T-cell (primary cell): ENCODE measurements at places on chromosomes 13 and 19.

DNA sequence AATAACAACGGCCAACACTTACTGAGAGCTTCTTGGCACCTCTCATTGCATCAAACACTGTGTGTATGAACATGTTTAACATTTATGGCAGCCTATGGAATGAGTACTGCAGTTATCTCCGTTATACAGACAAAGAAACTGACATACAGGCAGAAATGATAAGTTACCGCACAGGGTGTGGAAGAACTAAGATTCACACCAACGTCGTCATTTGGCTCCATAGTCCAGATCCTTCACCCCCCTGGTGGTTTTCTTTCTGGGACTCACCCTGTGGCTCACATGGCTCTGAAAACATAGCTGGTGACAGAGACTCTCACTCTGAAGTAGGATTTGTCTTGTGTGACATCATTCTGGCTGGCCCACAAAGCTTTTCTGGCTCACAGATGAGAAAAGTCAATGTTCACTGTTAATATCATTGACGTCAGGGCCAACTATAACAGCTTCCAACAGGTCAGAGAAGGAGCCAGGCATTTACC is 230.1 kb downstream of the DLEU7 start:
- no peak for DNase-seq

- DNase-seq, result no peak
These were observed 12.1 kb upstream of the NDFIP2 start for GRCh38 chr13:79468819-79469218.

- no peak for DNase-seq
These were observed 26.8 kb upstream of the LRCH1 start for GRCh38 chr13:46526100-46526735.

DNA sequence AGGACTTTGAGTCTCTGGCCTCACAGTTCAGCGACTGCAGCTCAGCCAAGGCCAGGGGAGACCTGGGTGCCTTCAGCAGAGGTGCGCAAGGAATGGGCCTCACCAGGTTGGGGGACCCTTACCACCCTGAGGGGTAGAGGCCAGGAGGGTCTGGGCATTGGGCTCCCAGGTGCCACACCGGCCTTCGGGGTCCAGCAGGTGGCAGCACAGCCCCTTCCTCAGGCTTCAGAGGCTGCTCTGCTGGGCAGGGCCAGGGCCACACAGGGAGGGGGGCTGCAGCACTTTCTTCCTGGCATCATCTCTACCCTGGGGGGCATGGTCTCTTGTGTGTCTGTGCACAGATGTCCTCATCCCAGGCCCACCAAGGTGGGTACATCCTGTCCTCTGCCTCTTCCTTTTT is 12.9 kb downstream of the PIN1 start:
- no peak for DNase-seq

DNA sequence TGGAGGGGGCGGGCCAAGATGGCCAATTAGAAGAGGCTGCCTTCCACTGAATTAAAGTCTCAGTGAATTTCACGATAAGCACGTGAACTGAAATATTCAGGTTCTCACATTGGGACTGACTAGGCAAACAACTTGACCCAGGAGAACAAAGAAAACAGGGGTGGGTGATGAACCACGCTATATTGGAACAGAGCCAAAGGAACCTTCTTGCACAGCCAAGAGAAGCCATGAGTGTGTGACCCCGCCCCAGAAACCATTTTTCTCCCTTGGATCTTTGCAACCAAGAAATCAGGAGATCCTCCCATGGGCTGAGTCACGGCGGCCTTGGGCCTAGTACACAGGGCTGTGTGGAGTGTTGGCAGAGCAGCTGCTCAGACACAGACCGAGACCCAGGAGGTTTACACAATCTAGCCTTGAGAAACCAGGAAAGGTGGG is 36.8 kb downstream of the ERICH4 start:
- DNase-seq, result no peak

DNA sequence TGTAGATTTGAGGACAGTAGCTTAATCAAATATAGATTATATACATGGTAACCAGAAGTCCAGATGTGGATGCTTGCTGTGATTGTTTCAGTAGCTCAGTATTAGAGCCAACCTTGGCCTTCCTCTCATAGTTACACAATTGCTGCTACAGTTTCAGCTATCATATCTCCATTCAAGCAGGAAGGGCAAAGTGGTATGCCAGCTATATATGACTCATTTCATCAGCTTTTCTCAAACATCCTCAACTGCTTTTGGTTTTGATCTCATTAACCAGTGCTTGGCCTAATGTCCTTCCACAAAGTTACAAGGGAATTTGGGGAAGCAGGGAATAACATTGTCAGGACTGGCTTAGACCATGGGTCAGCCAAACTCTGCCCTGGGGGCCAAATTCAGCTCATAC is 73.0 kb upstream of the MAB21L1 start:
- DNase-seq, result no peak

GRCh38 chr13:40026174-40026585 is 370.7 kb downstream of the COG6 start:
- DNase-seq, result no peak

- DNase-seq, result no peak
These were observed 7.7 kb upstream of the DIRAS1 start for GRCh38 chr19:2728783-2729387.

GRCh38 chr13:83752141-83752540 is 130.1 kb downstream of the SLITRK1 start:
- DNase-seq, result no peak

- peak; percentile 33 for DNase-seq
These were observed 412.8 kb downstream of the ZNF536 start for GRCh38 chr19:30784850-30785457.

GRCh38 chr19:49710372-49710951 is 19.5 kb downstream of the CPT1C start:
- no peak for DNase-seq

DNA sequence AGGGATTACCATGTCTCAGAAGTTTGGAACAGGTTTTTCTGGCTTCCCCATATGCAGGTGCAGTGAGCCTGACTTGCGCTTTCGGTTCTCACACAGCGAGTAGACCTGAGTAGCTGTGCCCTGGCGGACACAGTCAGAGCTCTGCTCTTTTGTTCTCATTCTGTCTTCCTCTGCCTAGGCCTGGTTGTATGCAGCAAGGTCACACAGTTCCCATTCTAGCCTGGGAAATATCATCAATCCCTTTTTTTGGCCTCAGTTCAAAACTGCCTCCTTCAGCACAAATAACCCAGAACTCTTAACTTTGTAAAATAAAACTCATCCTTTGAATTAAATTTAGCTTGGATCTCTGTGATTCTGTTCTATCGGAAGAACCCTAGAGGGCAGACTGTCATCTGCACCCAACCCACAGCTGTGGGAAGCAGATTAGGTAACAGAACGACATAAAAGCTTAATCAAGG is 10.2 kb downstream of the OXGR1 start:
- DNase-seq, result no peak

DNA sequence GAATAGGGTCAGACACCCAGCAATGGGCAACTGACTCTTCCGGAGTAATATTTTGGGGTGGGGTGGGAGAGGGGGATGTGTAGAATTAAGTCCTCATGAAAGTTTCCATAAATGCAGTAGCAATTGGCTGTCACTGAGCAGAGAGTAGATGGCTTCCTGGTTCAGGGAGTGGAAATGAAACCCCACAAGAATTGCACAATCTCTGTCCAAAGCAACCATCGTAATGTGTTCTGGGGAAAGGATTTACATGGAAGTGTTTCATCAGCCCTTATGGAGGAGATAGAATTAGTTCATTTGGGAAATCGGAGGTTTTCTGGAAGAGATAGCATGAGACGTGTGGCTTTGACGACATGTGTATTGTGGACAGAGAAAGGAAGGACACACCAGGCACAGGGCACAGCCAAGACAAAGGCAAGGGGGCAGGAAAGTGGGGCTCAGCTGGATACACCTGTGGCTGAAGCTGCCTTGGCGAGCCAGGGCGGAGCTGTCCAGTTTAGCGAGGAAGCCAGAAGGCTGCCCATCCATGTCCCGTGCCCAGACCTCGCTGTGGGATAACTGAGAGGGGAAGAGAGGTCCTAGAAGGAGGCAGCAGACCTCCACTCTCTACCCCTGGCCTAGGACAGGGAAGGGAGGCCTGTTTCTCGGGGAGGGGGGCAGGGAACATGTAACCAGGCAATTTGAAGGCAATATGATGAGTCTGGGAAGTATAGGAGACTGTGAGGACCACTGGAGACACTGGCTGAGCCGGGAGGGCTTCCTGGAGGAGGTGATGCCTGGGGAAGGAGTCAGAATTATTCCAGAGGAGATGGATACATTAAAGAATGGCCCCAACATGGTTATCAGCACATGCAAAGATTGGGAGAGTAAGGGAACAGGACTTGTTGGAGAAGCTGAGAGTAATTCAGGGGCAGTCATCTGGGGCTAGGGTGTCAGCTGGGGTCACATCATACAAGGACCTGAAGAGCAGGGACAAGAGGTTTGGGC is 2.6 kb upstream of the CLEC4G start:
- DNase-seq, result no peak

- DNase-seq, result no peak
These were observed 574.3 kb upstream of the PCDH20 start for GRCh38 chr13:61989978-61990377.

DNA sequence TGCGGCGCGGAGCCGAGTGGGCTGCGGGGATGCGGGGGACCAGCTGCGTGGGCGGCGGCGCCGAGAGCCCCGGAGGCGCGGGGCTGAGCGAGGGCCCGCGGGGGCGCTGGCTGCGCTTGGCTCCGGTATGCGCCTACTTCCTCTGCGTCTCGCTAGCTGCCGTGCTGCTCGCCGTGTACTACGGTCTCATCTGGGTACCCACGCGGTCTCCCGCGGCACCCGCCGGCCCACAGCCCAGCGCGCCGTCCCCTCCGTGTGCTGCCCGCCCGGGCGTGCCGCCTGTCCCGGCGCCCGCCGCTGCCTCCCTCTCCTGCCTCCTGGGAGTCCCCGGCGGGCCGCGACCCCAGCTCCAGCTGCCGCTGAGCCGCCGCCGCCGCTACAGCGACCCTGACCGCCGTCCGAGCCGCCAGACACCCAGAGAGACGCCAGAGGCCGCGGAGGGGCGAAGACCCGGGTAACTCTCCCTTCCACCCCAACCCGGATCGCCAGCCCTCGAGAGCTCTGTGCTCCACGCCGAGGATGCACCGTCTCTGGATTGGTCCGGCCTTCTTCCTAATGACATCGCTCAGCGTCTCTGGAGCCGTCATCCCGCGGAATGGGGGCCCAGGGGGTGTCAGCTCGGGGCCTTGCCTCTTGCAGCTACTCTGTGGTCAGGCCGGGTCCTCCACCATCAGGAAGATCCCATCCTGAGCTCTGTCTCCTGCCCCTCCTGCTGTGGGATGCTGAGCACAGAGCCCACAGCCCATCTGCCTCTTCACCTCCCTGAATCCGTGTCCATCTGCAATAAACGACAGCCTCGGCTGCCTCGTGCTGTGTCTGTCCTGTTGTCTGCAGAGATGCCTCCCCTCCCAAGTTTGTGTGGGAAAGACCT is 441 bp downstream of the INAFM1 start:
- peak; percentile 5 for DNase-seq

- no peak for DNase-seq
These were observed 225.7 kb downstream of the LMO7 start for GRCh38 chr13:75861786-75862185.

- peak; percentile 58 for DNase-seq
These were observed 64.2 kb upstream of the UQCRFS1 start for GRCh38 chr19:29277102-29277501.

GRCh38 chr19:5743630-5744029 is 23.2 kb downstream of the CATSPERD start:
- DNase-seq, result no peak

GRCh38 chr13:59700281-59700680 is 463.4 kb downstream of the DIAPH3 start:
- no peak for DNase-seq

GRCh38 chr13:63190219-63190618 is 1774.6 kb upstream of the PCDH20 start:
- no peak for DNase-seq
